ENCODE measurements at places on chromosomes 7 and 10.

DNA sequence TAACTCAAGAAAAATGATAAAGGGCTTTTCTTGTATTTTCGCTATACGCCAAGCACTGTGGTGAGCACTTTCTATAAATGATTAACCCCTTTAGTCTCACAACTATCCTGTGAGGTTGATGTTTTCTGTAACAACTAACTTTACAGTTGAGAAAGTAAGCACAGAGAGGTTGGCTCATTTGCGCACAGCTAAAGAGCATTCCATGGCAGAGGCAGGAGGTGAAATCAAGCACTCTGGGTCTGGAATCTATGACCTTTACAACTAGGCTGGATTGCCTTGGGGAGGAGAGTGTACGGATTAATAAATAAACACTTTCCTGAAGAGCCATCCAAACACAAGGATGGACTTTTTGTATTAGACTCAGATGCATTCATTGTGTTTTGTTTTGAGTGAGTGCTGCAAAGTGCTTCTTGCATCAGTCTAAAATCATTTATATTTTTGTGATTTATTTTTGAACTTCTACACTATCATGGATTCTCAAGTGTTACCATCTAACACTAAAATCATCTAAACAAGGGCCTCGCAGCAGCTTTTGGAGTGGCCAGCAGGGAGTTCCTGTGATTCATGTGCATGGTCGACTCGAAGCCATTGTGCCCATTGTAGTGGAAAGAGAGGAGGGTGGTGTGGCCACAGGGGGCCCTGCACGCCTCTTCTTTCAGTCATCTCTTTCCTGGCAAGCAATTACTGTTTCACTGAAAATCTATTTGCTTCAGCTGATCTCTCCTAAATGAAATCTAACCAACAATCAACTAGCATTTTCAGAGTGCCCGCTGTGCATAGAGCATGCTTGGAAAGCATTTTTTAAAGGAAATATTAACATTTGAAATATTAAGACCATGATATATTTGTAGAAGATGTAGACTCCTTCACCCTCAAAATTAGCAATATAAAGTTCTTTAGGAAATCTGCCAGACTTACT, 633.4 kb upstream of the COBL start:
- no peak for DNase-seq

- no peak for DNase-seq
These were observed 1.1 kb downstream of the FKBP9 start for GRCh38 chr7:32958046-32959025.

- no peak for DNase-seq
These were observed 52.9 kb downstream of the STK32C start for GRCh38 chr10:132254841-132255240.

DNA sequence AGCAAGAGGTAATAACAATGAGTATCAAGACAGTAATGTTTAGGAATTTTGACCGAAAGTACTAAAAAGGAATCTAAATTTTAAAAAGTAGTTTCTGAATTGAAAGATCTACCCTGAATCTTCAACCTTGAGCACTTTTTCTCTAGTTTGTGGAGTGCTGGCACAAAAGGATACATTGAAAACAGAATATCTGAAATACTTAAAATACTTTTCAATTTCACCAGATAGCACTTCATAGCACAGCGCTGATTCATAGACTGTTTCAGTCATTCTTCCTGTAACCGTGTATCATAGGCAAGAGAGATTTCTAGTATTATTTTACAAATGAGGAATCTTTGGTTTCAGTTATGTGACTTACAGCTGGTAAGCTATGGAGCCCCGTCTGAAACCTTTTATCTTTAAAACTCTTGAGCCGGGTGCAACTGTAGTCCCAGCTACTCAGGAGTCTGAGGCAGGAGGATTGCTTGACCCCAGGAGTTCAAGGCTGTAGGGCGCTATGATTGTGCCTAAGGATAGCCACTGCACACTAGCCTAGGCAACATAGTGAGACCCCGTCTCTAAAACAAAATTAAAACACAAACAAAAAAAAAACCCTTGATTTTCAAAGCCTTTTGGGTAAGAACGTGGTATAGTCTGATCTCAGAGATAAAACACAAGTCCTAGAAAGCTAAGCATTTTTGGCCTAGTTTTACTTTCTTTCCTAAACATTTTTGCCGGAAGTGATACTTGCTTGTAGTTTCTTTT, 35.1 kb downstream of the FHIP2A start:
- DNase-seq: no peak

- peak; percentile 4 for DNase-seq
These were observed 662 bp downstream of the DNAJC2 start for GRCh38 chr7:103343758-103344452.

DNA sequence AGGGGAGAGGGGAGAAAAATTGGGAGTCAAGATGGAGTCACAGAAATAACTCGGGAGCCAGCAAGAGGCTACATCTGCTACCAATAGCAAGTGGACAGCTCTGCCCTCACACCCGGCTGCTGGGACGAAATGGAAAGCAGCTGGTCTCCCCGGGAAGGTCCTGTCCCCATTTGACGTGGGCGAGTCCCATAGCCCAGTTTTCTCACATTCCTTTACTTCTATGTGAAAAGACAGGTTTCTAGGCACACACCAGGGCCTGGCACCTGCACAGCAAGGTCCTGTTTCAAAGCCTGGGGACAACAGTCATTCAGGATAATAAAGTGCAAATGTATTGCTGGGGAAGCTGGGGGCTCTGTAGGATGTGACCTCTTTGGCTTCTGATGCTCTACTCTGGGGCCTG, 162.6 kb downstream of the OAT start:
- no peak for DNase-seq

DNA sequence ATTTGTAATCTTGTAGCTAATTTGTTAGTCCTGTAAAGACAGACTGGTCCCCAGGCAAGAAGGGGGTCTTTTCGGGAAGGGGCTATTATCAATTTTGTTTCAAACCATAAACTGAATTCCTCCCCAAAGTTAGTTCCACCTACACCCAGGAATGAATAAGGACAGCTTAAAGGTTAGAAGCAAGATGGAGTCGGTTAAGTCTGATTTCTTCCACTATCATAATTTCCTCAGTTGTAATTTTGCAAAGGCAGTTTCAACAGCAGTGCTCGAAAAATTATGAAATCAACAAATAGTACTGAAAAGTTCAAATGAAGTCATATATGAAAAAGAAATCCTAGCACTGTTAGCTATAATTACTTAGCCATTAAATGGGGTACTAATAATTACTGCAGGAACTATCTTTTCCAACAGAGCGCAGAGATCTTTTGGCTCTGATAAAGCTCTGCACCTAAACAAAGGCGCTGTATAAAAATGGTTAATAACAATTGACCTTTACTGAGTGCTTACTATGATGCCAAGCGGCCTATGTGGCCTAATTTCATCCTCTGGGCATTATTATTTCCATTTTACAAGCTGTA, 756 bp upstream of the SEC24C start:
- DNase-seq: no peak

- DNase-seq: no peak
These were observed 70.6 kb upstream of the GLCCI1 start for GRCh38 chr7:7897949-7898515.

GRCh38 chr10:20004087-20004523, 187.9 kb downstream of the PLXDC2 start:
- no peak for DNase-seq

GRCh38 chr10:103124420-103125096, 68.5 kb downstream of the NT5C2 start:
- DNase-seq: no peak

DNA sequence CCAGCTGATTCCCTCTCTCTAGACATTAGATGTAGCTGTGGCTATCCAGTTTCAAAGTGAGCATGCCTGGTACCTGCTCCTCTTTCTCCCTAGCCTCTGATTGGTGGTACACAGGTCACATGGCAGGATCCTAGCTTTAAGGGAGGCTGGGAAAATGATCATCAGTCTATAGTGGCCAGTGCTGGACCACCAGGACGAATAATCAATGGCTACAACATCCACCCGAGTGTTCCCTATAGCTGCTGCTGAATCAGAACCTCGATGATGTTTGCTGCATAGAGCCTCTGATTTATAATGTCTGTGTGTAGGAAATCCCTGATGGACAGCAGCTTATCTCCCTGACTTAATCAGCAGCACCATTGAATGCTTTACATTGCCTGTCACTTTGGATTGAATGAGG, 28.9 kb upstream of the LMTK2 start:
- no peak for DNase-seq

DNA sequence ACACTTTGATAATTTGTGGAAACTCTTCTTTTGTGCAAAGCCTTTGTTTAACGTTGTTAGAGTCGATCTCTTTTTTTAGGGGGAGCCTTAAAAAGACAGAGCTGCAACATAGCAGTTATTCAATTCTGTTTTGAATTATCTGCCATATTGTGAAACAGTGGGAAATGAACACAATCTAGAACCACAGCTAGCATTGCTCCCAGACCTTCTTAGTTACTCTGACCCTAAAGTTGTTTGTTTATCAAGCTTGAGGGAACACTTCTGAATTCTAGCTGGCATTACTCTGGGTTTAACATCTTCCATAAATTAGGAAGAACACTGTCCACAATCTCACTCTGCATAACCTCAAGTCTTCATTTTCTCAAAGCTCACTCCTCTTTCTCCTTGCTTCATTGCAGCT, 217.7 kb downstream of the PRKG1 start:
- DNase-seq: no peak

- no peak for DNase-seq
These were observed 96.7 kb downstream of the SEMA3D start for GRCh38 chr7:85090143-85090542.

DNA sequence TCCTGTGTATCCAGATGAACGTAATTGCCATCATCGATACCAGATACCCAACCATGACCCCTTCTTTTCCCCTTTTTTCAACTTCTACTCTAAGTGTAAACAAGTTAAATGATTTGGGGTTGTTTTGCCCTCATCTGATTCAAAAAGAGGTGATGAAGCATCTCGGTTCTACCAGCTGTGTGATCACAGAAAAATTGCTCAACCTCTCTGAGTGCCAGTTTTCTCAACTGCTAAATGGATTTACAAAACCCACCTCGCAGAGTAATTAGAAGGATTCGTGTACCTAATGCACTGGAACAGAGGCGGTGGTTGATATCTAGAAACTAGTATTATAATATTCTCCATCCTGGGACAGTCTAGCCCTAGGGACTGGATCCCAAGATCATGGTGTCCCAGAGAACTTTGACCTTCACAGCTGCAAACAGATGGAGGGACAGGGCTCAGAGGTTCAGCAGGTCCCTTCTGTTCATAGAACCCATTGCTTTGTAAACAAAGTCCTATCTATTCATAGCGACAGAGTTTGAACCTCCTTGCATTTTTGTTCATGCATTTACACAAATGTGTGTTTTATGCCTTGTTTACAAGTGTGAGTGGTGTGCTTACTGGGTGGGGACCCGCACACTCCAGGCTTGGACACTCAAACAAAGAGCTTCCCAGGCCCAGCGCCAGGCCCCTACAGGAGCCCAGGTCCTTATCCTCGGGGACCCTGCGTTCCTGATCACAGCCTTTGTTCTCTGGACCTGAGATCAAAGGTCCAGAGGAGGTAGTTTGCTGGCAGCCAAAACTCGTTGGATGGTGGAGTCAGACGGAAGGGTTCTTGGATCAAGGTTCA, 46.4 kb downstream of the CALML3 start:
- no peak for DNase-seq

DNA sequence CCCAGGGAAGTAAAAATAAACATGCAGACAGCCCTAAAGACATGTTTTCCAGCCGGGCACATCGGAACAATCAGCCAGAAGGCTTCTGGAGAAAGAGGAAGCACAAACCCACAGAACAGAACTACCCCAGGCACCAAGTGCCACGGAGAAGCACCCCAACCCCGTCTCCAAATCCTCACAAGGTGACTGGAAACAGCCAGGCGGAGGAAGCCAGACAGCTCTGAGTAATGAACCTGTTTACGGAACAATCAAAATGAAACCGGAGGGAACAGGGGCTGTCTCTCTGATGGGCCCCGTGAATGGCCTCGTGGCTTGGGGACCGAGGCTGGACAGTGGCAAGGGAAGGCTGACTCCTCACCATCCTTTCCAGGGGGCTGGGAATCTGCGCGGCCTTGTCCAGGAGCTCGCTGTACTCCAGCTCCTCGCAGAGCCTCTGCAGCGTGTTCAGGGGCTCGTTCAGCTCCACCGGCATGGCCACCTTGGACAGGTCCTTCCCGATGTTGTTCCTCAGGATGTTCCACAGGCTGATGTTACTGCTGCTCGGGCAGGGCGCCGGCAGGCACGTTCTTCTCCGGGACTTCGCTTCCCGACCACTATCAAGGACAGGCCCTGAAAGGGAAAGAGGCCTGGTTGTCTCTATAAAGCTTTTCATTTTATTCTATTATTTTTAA, 77.0 kb upstream of the GSDME start:
- DNase-seq: no peak

GRCh38 chr7:19099924-19100323, 17.5 kb downstream of the TWIST1 start:
- no peak for DNase-seq

DNA sequence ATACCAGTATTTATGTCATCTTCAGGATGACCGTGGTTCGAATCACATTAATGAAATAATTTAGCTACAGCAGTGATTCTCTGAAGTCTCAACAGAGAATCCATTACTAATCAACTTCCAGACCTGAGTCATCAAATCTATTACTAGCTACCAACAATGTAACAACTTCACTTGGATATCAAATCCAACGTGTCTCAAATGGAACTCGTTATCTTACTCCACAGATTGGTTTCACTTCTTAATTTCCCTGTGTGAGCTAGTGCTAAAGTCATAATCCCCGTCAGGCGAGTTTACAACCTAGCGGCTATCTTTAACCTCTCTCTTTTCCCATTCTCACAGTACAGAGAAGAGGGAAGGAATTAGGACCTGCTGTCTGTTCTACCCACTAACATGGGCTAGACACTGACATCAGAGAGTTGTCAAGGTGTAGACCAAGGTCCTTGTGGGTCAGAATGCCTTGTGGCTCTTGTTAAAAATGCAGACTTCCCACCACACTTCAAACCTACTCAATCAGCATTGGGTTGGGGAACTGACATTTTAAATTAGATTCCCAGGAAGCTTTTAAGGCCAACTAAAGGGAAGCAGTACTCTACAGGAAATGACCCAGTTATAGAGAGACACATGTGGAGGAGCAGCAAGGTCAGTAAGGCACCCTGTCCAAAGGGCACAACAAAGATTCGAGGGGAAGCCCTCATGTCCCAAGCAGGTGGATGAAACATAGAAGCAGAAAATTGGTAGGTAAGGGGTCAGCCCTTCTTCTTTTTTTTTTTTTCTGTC, 57.3 kb upstream of the GSAP start:
- DNase-seq: no peak

DNA sequence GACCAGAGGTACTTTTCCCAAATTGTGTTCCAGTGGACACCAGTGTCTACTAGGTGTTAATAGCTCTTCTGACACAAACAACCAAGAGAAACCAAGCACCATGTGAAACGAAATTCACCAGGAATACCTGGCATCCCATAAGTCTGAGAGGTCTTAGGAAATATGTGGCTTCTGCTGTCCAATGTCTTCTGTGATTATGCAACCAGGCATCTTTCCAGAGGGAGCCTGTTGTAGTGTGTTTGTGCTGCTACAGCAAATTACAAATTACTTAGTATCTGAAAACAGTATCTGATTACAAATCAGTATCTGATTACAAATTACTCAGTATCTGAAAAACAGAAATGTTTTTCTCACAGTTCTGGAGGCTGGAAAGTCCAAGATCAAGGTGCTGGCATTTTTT, 133.6 kb upstream of the NPVF start:
- DNase-seq: no peak
